ENCODE measurements at places on chromosomes 3 and 15.

- no peak for DNase-seq
Measured at GRCh38 chr3:59714066-59714465, 664.2 kb upstream of the CFAP20DC start.

GRCh38 chr15:59371458-59372351 is 966 bp downstream of the MYO1E start:
- DNase-seq = peak; percentile 5

DNA sequence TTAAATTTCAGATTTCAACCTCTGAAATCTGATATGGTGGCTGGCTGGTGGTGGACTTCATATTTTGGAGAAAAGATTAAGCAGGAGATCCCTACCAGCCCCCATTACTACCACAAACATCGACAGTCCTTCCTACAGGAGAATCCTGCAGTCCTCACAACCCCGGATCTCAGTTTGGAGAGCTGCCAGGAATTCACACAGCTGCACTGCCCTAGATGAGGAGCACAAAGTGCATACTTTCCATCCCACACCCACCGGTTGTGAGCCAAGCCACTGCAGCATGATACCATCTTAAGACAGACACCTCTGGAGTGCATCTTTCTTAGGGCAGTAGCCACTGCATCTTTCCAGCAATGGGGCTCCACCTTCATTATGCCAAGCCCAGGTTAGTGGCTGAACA is 185.5 kb upstream of the GPR149 start:
- no peak for DNase-seq

DNA sequence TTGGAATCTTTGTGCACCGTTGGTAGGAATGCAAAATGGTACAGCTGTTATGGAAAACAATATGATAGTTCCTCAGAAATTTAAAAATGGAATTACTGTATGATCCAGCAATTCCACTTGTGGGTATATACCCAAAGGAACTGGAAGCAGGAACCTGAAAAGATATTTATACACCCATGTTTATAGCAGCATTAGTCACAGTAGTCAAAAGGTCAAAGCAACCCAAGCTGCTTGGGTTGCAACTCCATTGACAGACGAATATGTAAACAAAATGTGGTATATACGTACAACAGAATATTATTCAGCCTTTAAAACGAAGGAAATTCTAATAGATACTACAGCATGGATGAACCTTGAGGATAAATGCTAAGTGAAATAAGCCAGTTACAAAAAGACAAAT is 35.0 kb upstream of the CAPN3 start:
- DNase-seq = no peak

- DNase-seq = no peak
Measured at GRCh38 chr3:159941038-159942000, 47.3 kb upstream of the IL12A start.

GRCh38 chr15:72060687-72061250 is 57.2 kb downstream of the MYO9A start:
- DNase-seq = no peak

- DNase-seq = no peak
Measured at GRCh38 chr3:30342318-30343060, 263.9 kb upstream of the TGFBR2 start.

DNA sequence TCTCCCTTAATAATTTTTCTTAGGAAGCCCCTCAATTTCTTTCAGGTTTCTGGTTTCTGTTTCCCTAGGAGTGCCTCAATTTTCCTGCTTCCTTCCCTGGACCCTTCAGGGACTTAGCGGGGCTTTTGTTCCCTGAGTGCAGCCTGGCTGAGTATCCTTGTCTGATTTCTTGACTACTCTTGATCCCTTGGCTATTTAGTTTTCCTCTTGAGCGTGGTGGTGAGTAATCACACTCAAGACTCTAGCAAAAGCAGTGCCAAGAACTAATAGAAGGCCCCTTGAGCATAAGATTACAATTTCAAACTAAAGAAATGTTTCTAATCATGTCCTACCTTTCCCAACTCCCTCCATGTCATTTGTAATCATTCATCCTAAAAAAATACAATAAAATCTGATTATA is 94.3 kb upstream of the C3orf80 start:
- no peak for DNase-seq

DNA sequence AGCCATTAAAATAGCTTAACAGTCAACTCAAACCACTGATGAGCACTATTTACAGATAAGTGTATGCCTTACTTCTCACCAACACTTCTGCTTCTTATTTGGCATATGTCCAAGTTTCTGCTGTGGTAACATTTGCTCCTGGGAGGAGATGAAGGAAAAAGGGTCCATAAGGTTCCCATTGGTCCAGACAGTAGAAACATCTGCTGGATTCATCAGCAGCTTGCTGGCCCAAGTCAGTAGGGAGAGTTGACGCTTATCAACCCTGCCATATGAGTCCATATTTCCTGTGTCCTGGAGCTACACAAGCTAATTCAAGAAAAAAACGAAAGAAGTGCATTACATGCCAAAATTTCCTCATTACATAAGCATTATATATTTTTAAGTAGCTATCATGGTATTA is 824.5 kb downstream of the CADM2 start:
- no peak for DNase-seq

DNA sequence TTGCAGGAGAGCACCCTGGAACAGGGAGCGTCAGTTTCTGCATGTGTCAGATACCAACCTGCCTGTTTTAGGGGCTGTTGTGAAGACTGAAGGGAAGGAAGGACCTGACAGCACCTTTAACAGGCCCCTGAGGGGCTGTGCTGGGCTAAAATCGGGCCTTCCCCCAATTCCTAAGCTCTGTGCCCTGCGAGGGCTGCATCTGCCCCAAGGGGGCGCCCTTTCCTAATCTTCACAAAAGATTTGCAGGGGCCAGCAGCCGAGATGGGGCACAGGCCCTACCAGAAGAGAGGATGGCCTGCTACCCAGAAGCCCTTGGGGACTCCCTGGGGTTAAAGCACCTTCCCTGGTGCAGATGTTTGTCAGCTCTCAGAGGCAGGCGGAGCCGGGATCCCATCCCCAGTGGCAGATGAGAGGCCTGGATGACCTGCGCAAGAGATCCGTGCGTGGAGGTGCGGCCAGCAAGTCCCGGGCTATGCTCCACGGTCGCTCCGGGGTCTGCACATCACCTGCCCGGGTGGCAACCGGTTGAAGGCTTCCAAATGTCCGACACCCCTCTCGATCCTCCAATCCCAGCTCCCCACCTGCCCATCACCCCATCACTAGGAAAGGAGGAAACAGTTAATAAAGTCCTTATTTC is 53.6 kb downstream of the RHCG start:
- DNase-seq = no peak

GRCh38 chr15:33215941-33216872 is 21.7 kb upstream of the FMN1 start:
- DNase-seq = no peak

DNA sequence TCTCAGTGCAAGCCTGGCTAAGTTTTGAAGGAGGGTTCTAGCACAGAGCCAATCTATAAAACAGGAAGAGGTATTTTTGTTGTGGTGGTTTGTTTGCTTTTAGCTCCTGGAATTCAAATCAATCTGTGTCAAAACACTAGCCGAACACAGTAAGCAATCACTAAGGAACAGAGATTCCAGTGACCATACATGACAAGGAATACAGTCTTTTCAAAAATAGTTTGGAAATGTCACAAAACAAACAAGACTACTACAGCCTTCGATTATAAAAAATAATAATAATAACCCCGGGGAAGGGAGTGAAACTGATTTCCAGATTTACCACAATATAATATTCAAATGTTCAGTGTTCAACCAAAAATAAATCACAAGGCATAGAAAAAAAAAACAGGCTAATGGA is 166.5 kb downstream of the OCA2 start:
- DNase-seq = no peak

- DNase-seq = no peak
Measured at GRCh38 chr15:58475573-58476524, 44.1 kb downstream of the LIPC start.

- no peak for DNase-seq
Measured at GRCh38 chr15:71136793-71137518, 21.7 kb downstream of the THSD4 start.

- no peak for DNase-seq
Measured at GRCh38 chr3:108381529-108382140, 85.3 kb downstream of the HHLA2 start.

GRCh38 chr3:9776896-9777693 is 7.3 kb upstream of the CAMK1 start:
- no peak for DNase-seq

DNA sequence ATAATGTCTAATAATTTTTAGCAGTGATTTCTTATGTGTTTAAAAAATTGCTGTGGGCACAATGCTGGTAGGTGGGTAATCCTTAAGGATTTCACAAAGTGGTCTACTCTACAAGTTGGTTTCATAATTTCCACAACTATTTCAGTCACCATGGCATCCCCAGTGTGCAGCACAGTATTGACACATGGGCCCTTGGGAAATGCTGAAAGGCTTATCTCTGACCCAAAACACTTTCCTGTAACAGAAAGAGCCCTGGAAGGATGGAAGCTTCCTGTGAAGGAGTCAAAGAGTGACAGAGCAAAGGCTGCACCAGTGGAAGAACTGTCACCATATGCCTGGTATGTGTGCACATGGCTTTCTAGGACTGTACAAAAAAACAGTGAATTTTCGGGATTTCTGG is 153.7 kb downstream of the ANO10 start:
- DNase-seq = no peak

GRCh38 chr3:107412376-107412775 is 35.1 kb downstream of the CCDC54 start:
- no peak for DNase-seq

GRCh38 chr15:101193120-101193644 is 58.7 kb downstream of the CHSY1 start:
- no peak for DNase-seq

GRCh38 chr3:171245796-171246765 is 214.1 kb downstream of the TNIK start:
- DNase-seq = no peak

GRCh38 chr15:63338170-63338569 is 43.5 kb downstream of the CA12 start:
- no peak for DNase-seq

DNA sequence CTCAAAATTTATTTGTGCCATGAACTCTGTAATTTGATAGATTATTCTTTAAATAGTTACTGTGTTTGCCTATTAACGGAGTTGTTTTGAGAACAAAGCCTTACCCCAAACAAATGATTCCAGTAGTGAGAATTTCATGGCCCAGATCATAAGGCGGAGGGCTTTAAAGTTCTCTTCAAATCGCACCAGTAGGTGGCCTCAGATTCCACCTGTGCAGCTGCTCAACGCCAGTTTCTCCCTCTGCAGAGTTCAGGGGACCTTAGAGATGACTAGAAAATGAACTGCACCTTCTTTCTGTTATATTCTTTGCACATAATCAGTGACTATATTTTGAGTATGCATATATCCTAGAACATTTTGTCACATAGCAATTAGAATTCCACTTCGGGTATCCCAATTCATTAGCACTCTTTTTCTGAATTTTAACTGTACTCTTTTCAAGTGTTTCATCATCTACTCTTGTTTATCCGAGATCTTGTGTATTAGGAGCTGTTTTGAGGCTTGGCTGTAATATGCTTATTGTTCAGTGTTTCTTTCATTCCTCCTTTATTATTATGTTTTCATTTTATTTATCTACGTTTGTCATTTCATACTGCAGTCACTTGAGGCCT is 232.6 kb upstream of the CHRM5 start:
- DNase-seq = no peak

- no peak for DNase-seq
Measured at GRCh38 chr3:67461667-67462142, 192.7 kb downstream of the SUCLG2 start.

- DNase-seq = no peak
Measured at GRCh38 chr3:43473244-43473643, 148.6 kb downstream of the ANO10 start.

DNA sequence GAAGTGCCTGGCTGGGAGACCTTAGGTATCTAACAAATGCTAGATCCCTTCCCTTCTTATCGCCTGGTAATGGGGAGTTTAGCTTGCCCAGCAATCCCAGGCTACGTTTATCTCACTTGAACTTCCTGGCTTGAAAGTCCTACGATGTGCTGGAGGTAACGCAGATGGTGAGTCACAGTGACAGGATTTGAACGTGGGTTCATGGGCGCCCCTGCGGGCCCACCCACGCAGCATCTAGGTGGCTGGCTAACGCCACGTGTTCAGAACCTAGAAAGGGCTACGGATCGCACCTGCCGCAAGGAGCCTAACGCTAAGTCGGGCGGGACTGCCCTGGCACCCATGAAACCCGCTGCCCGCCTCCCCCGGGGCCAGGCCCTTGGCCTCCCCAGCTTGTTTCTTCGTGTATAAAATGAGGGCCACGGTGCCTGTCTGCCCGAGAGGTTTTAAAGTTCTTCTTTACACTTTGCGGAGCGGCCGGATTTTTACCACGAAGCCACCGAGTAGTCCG is 600 bp upstream of the USP3 start:
- peak; percentile 90 for DNase-seq

DNA sequence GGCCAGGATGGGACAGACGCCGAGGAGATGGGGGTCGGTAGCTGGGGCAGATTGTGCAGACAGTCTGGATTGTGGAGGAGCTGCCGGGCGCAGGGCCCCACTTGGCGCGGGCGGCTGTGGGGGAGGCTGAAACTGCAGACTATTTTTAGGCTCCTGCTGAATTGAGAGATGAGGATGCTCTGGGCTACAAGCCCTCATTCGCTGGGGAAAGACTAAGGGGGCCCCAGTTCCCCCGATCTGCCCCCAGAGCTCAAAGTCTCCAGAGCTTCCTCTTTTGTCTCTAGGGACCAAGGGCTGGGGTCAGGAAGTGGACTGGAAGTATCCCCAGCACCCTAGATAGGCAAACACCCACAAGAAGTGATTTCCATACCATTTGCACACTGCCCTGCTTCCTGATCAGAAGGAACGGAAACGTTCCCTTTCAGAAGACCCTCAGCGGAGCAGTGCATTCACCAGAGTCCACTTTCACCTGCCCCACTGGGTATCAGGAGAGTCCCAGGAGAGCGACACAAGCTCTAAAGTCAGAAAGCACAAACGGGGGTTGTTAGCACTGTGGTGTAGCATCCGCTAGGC is 29.7 kb downstream of the SEMA7A start:
- DNase-seq = no peak

DNA sequence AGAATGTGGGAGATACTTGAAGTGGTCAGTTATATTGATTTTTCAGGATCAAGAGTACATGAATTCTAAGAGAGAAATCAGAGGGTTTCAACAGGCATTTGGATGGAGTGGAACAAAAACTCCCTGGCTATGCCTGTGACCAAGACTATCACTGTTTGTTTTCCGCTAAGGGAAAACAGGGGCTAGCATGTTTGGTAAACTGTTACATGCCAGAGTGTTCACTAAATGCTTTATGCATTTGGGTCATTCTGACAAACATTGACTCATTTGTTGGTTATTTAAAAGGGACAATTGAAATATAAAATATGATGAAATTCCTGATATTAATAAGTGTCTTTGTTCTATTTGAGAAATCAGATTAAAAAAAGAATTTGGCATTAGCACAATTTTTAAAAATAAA is 603.9 kb upstream of the KCNMB2 start:
- DNase-seq = no peak

GRCh38 chr3:41405466-41405865 is 206.2 kb downstream of the CTNNB1 start:
- DNase-seq = no peak

All from activated T-cell treated with anti-CD3 and anti-CD28 coated beads, Interleukin-2, amount 50 U/mL, for 4 hours (primary cell).